ENCODE measurements at places on chromosomes 12 and 14.

GRCh38 chr14:60323199-60323896 lies 74.3 kb downstream of the PPM1A start:
- DNase-seq, result no peak

- DNase-seq, result no peak
Observed at GRCh38 chr12:48285751-48286650, 64.7 kb downstream of the ZNF641 start.

GRCh38 chr14:59363531-59364226 lies 101.5 kb downstream of the GPR135 start:
- no peak for DNase-seq

- DNase-seq, result no peak
Observed at GRCh38 chr14:105987563-105987962, 461.2 kb downstream of the TMEM121 start.

DNA sequence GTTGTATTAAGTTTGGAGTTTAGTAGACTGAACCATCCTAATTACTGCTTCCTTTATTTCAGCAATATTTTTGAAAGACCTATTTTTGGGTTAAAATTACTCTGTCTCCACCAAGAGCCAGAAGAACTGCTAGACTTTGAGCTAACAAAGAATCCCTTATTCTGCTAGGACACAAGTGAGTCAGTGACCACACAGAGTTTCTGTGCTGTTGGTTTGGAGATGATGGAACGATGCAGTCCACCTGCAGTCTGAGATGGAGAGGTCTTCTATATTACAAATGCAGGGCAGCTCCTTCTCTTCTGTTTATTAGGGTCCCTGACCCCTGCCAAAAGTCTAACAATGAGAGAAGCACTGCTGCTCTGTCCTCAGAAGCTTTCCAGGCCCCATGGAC lies 6.7 kb upstream of the STXBP6 start:
- DNase-seq, result no peak

- no peak for DNase-seq
Observed at GRCh38 chr12:93151079-93151762, 222.1 kb upstream of the EEA1 start.

Measured in muscle of back (tissue), 13 donors.